ENCODE measurements at places on chromosomes 7 and 10. TPM values are rescaled to one million over a fixed set of nuclear protein-coding genes. Genes with fewer than 3 reads are reported as not detected.
A peak's percentile ranks its signal among the peaks of the same experiment; 100 is the strongest.

- no peak for DNase-seq
Measured at GRCh38 chr7:150778014-150778737, 22.0 kb downstream of the TMEM176B start.

DNA sequence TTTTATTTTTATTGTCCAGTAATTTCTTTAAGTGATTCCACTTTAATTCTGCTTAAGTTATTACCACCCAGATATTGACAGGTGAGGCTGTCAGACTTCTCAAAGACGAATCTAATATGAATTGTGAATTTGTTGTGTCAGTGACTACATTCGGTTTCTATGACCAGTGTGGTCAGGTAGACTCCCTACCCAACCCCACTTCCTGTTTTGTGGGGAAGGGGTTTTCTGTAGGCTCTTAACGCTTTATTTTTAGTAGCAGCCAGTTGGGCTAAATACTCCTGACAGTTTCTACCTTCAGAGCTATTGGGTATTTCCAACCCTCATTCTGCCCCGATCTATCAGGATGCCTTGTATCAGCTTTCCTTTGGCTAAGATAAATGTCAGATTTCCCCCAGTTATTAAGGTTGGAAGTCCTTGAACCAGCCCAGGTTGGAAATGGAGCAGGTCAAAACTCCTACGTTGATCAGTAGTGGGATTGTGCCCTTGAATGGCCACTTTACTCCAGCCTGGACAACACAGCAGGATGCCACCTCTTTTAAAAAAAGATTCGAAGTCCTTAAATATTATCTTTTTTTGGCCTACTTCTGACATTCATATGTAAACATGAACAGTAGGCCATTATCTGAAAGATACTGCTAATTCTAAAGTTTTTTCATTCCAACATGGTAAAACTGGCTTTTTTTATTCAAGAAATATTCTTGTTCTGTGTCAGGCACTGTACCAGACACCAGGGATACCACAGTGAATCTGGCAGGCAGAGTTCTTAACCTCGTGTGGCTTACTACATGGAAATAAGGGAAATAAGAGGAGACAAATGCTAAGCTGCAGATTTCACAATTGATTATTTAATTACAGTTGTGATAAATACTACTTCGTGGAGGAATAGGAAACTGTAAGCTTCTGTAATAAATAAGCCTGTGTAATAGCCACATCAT is 133.3 kb upstream of the SAMD8 start:
- no peak for DNase-seq

DNA sequence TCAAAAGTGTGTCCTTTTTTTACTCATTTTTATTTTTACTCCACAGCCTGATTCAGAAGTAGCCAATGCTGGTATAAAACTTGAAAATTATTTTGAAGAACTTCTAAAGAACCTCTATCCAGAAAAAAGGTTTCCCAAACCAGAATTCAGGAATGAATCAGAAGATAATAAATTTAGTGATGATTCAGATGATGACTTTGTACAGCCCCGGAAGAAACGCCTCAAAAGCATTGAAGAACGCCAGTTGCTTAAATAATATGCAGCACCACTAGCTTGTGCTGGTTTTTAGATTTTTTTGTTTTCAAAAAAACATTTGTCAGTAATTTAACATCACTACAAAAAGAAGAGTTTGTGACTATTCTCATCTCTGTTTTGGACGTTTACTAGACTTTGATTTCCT is 116.5 kb downstream of the SVOPL start:
- DNase-seq = no peak

- DNase-seq = no peak
Measured at GRCh38 chr7:91883676-91884362, 3.3 kb upstream of the MTERF1 start.

GRCh38 chr10:11581213-11581612 is 30.2 kb downstream of the USP6NL start:
- peak; percentile 36 for DNase-seq

GRCh38 chr7:130957137-130957513 is 223.1 kb upstream of the KLF14 start:
- no peak for DNase-seq

DNA sequence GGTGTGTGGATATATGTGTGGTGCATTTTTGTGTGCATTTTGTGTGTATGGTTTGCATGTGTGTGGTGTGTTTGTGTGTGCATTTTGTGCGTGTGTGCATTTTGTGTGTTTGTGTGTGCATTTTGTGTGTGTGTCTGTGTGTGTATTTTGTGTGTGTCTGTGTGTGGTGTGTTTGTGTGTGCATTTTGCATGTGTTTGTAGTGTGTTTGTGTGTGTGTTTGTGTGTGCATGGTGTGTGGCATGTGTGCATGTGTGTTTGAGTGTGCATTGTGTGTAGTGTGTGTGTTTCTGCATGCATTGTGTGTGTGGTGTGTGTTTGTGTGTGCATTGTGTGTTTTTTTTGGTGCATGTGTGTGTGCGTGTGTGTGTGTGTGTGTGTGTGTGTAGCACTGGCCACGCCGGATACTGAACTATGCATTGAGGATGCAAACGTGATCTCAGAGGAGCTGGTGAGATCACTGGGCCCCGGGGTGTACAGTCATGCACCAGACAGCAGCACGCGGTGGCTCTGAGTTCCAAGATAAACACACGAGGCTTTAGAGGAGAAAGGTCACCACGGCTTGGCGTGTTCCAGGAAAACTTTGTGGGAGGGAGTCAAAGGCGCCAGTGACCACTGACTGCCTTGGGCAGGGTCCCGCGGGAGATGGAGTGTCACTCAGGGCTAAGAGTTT is 106.6 kb upstream of the SHH start:
- peak; percentile 55 for DNase-seq

GRCh38 chr10:72218325-72218724 is 2.2 kb upstream of the ASCC1 start:
- DNase-seq = no peak

DNA sequence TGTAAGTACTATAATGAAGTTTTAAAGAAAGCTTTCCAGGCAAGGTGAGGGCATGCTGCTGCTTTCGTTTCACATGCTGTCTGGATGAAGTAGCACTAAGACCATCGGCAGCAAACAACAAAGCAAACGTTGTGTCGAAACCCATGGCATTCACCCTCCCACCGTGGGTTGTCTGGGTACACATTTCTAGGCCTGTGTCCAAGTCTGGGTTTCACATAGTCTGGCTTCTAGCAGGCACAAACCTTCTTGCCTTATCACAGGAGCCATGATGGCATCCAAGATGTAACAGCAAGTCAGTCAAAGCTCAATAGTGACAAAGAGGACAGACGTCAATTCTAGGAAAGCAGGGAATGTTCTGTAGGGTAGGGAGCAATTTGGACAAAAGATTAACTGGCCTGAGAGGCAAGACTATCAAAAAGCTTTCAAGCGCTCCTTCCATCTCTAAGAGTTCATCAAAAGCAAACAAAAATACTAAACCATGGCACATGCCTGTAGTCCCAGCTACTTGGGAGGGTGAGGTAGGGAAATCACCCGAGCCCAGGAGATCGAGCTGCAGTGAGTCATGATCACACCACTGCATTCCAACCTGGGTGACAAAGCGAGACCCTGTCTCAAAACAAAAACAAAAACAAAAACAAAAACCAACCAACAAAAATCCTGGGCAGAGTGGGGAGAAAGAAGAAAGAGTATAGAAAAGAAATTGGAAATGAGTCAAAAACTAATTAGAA is 42.7 kb downstream of the PAXIP1 start:
- no peak for DNase-seq

DNA sequence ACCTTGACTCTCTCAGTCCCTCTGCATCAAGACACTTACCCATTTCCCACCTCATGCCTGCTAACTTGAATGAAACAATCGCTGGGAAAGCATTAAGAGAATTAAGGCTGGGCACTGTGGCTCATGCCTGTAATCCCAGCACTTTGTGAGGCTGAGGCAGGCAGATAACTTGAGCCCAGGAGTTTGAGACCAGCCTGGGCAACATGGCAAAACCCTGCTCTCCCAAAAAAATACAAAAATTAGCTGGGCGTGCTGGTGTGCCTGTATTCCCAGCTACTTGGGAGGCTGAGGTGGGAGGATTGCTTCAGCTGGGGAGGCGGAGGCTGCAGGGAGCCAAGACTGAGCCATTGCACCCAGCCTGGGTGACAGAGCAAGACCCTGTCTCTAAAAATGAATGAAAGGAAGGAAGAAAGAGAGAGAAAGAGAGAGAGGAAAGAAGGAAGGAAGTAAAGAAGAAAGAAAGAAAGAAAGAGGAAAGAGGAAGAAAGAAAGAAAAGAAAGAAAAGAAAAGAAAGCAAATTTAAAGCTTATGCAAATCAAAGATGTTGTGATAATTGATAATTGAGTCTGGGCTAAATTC is 646 bp downstream of the SERPINE1 start:
- no peak for DNase-seq

- DNase-seq = no peak
Measured at GRCh38 chr7:70325509-70326101, 727.3 kb downstream of the AUTS2 start.

DNA sequence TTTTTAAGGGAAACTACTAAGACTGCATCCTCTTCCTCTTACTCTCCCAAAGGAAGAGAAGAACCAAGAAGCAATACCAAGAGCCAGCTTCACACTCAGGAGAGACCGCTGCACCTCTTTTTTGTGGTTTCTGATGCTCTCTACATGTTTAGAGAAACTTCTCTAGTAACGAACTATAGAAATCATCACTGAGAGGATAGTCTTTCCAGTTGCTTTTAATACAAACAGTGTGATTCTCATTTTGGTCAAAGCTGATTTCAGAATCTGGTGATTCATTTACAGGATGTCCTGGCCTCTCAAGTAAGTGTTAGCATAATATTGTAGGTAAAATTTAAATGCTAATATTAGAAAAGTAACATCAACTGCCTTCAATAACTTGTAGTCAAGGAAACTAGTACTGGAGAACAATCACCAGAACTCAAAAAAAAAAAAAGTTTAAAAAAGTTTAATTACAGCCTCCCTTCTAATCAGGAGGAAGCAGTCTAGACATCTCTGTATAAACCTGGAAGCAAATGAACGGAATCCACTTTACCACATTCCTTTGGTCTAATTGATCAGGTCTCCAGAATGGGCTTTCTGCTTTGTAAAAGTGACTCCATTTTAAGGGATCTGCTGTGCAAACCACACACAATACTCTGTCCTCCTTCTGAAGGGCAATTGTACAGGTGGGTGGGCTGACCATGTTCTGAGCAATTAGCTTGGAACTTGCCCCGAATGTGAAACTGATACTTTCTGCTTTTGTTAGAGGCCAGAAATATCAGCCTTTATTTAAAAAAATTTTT is 3.0 kb downstream of the LAMB1 start:
- DNase-seq = no peak

- DNase-seq = no peak
Measured at GRCh38 chr10:94803307-94803706, 40.8 kb downstream of the CYP2C19 start.

DNA sequence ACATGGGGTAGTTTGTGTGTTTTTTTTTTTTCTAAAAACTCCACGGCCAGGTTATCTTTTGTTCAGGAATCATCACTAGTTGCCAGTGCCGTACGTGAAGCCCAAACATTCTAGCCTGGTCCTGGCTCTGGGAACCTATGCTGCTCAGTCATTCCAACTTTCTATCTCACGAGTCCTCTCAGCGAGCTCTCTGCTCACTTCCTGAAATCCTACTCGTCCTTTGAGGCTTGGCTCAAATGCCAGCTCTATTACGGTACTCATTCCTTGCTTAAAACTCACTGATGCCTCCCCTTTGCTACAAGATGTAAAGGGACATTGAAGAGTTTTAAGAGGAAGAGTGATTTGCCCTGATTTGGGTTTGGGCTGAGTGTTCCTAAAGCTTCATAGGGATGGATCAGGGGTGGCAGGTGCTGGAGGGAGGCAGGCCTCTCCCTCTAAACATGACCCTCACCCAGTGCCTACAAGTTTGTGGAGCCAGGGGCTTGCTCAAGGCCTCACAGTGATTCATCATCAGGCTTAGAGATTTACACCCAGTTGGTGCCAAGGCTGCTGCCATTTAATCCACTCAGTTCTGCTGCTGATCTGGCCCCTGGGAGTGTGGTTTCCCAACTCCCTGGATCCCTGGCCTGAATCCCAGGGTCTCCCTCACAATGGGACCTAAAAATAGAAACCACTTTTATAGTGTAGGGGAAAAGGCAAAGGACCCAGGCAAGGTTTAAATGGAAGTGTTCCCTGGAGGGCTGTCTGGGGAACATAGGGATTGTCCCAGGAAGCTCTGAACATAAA is 46.1 kb upstream of the R3HCC1L start:
- no peak for DNase-seq

GRCh38 chr10:46223626-46224413 is 63.0 kb upstream of the ANTXRL start:
- no peak for DNase-seq

DNA sequence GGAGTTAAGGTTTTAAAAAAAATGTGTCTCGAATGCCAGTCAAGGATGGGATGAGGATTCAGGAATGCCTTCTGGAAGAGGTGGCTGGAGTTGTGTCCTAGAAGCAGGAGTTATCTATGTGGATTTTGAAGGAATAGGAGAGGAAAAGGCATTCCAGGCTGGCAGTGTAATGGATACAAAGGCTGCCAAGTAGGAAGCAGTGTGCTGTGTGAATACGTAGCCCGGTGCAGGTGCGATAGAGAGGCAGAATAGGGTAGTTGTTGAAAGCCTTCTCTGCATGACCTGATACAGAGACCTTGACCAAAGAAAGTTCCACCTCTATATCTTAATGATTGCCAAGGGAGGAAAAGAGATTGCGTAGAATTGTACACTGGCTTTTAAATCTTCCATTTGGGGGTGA is 128.1 kb upstream of the ITGB1 start:
- DNase-seq = no peak

- DNase-seq = no peak
Measured at GRCh38 chr10:42519761-42520460, 118.5 kb downstream of the ZNF33B start.

DNA sequence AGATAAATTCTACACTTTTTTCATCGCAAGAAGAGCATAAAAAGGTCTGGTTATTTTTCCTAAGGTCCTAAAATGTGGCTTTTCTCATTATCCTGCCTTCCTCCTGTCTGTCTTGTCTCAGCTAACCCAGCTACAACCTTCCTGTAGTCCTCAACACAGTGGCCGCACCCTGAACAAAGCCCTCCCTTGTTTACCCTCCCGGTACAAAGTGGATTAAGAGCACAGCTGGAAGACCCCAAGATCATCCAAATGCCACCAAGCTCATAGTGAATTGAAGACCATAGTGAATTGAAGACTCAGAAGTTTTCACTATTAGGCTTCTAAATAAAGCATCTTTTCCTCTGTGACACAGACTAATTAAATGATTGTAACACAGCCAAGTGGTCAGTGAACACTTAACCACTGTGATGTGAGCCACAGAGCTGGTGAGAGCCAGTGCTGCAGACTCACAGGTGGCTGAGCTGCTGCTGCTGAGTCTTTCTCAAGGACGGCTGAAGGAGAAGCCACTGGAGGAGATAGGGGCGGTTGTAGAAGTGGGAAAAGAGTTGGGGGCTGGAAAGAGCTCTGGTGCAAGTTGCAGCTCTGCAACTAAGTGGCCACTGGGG is 123.6 kb downstream of the ATXN7L1 start:
- no peak for DNase-seq

UFSP1 gene
- total RNA-seq = 5.8 TPM

CABCOCO1 gene
- 15.4 TPM for total RNA-seq

RP9 gene
- total RNA-seq = 10.2 TPM

TFR2 gene
- total RNA-seq = 1.7 TPM

MAGI2 gene
- total RNA-seq = 7.9 TPM

KIAA1217 gene
- total RNA-seq = 58.6 TPM

THSD7A gene
- 8.2 TPM for total RNA-seq

RBP3 gene
- total RNA-seq = not detected

CCL24 gene
- not detected for total RNA-seq

ERVW-1 gene
- total RNA-seq = not detected

SRPK2 gene
- 71.2 TPM for total RNA-seq

EPC1 gene
- 109 TPM for total RNA-seq

CPA2 gene
- total RNA-seq = 2.0 TPM
